Thoracic aorta (tissue), 2 donors: ENCODE measurements at places on chromosomes 13 and 19.

- H3K4me3 ChIP-seq = no peak overlapping the region
- peaks cover 5% of the 10 kb centered on the region for H3K27me3 ChIP-seq
- no peak for DNase-seq
- H3K27ac ChIP-seq = no peak overlapping the region
Observed at GRCh38 chr19:19615086-19615485, 3.4 kb downstream of the PBX4 start.

DNA sequence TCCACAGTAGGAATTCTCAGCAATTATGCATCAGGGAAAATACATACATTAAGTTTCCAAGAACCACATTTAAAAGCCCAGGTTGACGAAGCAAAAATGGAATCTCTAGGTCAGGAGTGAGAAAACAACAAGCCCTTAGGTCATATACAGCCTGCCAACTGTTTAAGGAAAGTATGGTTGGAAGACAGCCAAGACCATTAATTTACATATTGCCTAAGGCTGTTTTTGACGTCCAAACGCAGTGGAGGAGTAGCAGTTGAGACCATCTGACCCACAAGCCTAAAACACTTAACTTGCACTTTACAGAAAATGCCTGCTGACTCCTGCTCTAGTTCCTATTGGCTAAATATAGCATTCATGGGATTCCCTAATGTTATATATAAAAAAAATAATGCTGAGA is 299.0 kb downstream of the ITGBL1 start:
- H3K36me3 ChIP-seq = no peaks in the 10 kb centered on the region
- no peaks in the 10 kb centered on the region for H3K27me3 ChIP-seq
- H3K4me1 ChIP-seq = no peaks in the 10 kb centered on the region
- no peak for DNase-seq
- H3K4me3 ChIP-seq = no peak overlapping the region
- no peak overlapping the region for H3K27ac ChIP-seq

DNA sequence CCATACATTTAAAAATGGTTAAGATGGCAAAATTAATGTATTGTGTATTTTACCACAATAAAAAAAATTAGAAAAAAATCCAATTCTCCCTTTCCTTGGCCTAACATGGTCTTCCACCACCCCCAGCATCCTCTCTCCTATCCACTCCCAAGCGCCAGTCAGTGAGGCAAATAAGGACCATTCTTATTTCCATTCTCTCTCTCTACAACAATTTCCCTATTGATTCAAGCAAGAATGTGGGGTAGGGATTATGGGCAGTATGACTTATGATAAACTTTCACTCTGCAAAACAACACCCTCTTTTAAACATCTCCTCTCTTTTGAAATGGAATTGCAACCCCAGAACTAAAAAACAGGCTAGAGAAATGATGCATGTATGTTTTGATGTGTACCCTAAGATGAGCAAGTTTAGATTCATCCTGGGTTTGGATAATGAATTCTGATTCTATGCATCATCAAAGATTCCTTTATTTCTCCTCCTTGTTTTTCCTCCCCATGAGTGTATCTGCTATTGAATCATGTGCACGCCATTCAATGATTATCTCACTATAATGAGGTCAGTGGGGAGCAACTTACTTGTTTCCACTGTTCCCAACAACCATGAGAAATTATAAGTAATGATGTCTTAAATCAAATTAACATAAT is 3.5 kb downstream of the STARD13 start:
- peaks cover 80% of the 10 kb centered on the region for H3K4me1 ChIP-seq
- H3K36me3 ChIP-seq = no peaks in the 10 kb centered on the region
- H3K4me3 ChIP-seq = no peak overlapping the region
- DNase-seq = no peak

- H3K4me3 ChIP-seq = no peak overlapping the region
- no peak for DNase-seq
Observed at GRCh38 chr13:94109715-94110374, 369.6 kb downstream of the DCT start.

GRCh38 chr13:60654415-60654814 is 257.4 kb downstream of the TDRD3 start:
- no peaks in the 10 kb centered on the region for H3K4me1 ChIP-seq
- H3K4me3 ChIP-seq = no peak overlapping the region
- H3K27me3 ChIP-seq = no peaks in the 10 kb centered on the region
- no peaks in the 10 kb centered on the region for H3K36me3 ChIP-seq
- H3K27ac ChIP-seq = no peak overlapping the region

GRCh38 chr19:46404055-46404752 is 9.2 kb downstream of the CCDC8 start:
- no peaks in the 10 kb centered on the region for H3K36me3 ChIP-seq
- DNase-seq = no peak
- no peaks in the 10 kb centered on the region for H3K27me3 ChIP-seq

- no peaks in the 10 kb centered on the region for H3K36me3 ChIP-seq
- no peak overlapping the region for H3K4me3 ChIP-seq
- no peaks in the 10 kb centered on the region for H3K27me3 ChIP-seq
- H3K4me1 ChIP-seq = no peaks in the 10 kb centered on the region
- no peak overlapping the region for H3K27ac ChIP-seq
- DNase-seq = no peak
Observed at GRCh38 chr19:38801359-38802095, 11.2 kb downstream of the LGALS4 start.

DNA sequence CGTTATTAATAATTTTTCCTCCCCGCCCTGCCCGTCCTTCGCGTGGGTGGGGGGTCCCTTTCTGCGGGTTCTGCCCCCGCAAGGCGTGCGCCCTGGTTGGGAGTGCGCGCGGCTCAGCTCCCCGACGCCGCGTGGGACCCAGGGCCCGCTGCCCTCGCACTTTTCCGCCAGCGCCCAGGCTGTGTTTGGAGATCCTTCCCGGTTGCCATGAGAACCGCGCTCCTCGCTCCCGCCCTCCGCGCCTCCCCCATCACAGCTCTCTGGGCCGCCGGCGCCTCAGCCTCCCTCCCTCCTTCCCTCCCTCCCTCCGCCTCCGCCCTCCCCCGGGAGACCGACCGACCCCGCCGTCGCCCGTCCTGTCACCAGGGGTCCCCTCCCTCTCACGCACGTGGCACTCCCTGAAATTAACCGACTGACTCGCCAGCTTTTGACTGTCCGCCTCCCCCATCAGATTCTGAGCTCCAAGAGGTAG is 2.4 kb upstream of the SSBP4 start:
- peaks cover 26% of the 10 kb centered on the region for H3K4me1 ChIP-seq
- peak overlapping the region; percentile 94 for H3K27ac ChIP-seq
- no peaks in the 10 kb centered on the region for H3K36me3 ChIP-seq
- peak overlapping the region; percentile 79 for H3K4me3 ChIP-seq
- no peaks in the 10 kb centered on the region for H3K27me3 ChIP-seq

DNA sequence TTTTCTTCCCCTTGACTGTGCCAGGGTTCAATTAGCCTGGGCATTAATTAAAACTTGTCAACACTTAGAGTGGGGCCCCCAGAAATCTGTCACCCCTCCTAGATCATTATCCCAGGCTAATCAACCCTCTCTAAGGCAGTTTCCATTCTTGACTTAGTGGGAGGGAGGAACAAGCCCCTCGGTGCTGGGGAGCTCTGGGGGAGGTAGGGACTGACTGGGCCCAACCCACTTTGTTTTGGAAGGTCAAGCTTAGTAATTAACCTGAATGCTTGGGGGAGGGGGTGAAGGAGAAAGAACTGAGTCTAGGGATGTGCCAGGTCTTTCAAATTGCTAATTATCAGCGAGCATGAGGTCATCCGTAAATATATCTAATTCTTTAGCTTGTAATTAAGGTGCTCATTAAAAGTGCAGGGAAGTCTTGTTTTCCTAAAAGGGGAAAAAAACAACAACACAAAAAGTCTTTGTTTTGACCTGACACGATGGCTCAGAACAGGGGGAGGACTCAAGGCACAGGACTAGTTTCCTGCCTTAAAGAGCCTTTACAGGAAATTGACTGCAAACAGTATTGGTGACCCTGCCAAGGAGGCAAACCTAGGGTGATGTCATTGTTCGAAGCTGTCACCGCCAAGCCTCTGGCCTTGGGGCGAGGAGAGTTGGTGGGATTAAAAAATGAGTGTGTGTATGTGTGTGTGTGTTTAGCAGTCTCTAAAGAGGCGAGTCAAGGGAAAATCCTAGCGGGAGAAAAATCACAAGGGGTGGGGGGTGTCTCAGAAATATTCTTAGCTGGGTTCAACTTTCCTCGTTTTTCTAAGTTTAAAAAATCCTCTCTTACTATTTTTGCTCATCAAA is 19.4 kb downstream of the ACTN4 start:
- no peak for DNase-seq
- peak overlapping the region; percentile 99 for H3K27ac ChIP-seq
- H3K27me3 ChIP-seq = no peaks in the 10 kb centered on the region
- H3K4me3 ChIP-seq = peak overlapping the region; percentile 30
- no peaks in the 10 kb centered on the region for H3K36me3 ChIP-seq
- H3K4me1 ChIP-seq = peaks cover 90% of the 10 kb centered on the region

- no peaks in the 10 kb centered on the region for H3K4me1 ChIP-seq
- no peaks in the 10 kb centered on the region for H3K36me3 ChIP-seq
- no peak overlapping the region for H3K27ac ChIP-seq
- H3K4me3 ChIP-seq = no peak overlapping the region
- H3K27me3 ChIP-seq = no peaks in the 10 kb centered on the region
- no peak for DNase-seq
Observed at GRCh38 chr19:2444251-2445002, 12.3 kb downstream of the LMNB2 start.

DNA sequence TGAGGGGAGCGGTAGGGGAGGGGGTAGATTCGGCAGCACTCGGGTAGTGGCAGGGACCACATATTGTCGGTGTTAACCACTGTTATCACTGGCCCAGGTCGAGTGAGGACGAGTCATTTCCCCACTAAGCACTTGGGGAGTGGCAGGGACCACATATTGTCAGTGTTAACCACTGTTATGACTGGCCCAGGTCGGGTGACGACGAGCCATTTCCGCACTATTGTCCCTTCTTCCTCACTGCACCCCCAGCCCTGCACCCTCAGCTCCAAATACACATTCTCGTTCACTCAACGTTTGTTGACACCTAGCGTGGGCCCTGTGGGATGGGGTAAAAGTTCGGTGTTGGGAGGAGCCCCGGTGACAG is 467 bp upstream of the CLN5 start:
- DNase-seq = peak; percentile 15
- H3K36me3 ChIP-seq = no peaks in the 10 kb centered on the region
- peak overlapping the region; percentile 87 for H3K4me3 ChIP-seq
- peak overlapping the region; percentile 94 for H3K27ac ChIP-seq

GRCh38 chr13:46121597-46122163 is 16.8 kb upstream of the CPB2 start:
- no peak overlapping the region for H3K27ac ChIP-seq
- no peak overlapping the region for H3K4me3 ChIP-seq
- no peaks in the 10 kb centered on the region for H3K27me3 ChIP-seq
- no peak for DNase-seq
- H3K4me1 ChIP-seq = no peaks in the 10 kb centered on the region
- H3K36me3 ChIP-seq = no peaks in the 10 kb centered on the region

GRCh38 chr19:50046649-50047503 is 21.1 kb downstream of the ZNF473 start:
- no peaks in the 10 kb centered on the region for H3K27me3 ChIP-seq
- H3K4me1 ChIP-seq = no peaks in the 10 kb centered on the region
- H3K27ac ChIP-seq = no peak overlapping the region
- no peak overlapping the region for H3K4me3 ChIP-seq

- no peak overlapping the region for H3K27ac ChIP-seq
- H3K4me1 ChIP-seq = no peaks in the 10 kb centered on the region
- DNase-seq = no peak
- no peak overlapping the region for H3K4me3 ChIP-seq
- H3K27me3 ChIP-seq = no peaks in the 10 kb centered on the region
- no peaks in the 10 kb centered on the region for H3K36me3 ChIP-seq
Observed at GRCh38 chr13:72062566-72062965, 195.6 kb upstream of the DACH1 start.

DNA sequence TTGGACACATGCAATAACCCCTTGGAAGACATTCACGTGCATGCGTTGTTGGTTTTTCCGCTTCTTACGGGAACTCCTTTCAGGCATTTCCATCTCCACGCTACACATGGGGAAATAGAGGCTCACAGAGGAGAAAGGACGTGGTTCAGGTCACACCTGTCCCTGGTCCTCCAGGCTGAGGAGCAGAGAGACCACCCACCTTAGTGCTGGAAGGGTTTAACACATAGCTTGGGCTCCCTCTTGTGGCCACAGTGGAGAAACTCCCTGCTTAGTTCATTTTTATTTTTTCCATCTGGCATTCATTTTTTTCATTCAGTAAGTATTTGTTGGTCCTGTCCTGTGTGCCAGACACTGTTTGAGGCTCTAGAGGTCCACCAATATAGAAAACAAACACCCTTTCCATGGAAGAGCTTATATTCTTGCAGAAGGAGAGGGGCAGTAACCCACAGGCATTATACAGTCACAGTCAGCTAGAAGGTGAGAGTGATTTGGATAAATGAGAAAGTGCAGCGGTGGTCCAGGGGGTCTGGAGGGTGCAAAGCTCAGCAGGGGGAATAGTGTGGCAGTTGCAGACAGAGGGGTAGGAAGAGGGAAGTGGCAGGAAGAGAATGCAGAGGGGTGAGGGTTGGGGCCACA is 24.2 kb upstream of the TTYH1 start:
- DNase-seq = no peak
- H3K4me1 ChIP-seq = no peaks in the 10 kb centered on the region
- H3K27me3 ChIP-seq = no peaks in the 10 kb centered on the region
- no peaks in the 10 kb centered on the region for H3K36me3 ChIP-seq
- no peak overlapping the region for H3K4me3 ChIP-seq
- H3K27ac ChIP-seq = no peak overlapping the region

GRCh38 chr13:38381890-38382289 is 32.2 kb downstream of the UFM1 start:
- no peaks in the 10 kb centered on the region for H3K27me3 ChIP-seq
- H3K36me3 ChIP-seq = no peaks in the 10 kb centered on the region
- DNase-seq = no peak
- no peak overlapping the region for H3K4me3 ChIP-seq
- no peaks in the 10 kb centered on the region for H3K4me1 ChIP-seq

DNA sequence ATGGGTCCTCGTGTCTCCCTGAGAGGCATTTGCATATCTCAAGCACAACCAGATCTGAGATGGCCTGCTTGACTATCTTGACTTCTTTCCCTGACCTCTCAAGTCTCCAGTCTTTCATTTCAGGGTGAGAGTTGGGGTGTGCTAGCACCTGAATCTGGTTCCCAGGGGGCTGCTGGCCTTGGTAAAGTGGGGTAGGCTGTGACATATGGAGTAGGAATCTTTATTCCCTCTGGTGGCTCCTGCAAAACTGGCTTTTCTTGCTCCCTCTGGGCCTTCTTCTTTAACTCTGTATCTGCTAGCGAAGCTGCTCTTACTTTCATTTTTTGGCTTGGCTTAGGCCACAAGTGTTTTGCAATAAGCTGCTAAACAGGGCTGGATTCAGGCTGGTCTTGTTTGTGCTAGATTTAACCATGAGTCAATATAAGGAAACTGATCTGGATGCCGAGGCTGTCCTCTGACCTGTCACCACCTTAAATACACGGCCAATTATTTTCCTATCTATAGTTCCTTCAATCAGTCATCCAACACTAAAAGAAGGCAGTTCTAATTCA is 42.3 kb downstream of the ZNF493 start:
- no peaks in the 10 kb centered on the region for H3K36me3 ChIP-seq
- peak overlapping the region; percentile 55 for H3K27ac ChIP-seq
- H3K4me3 ChIP-seq = peak overlapping the region; percentile 53
- DNase-seq = no peak
- H3K27me3 ChIP-seq = no peaks in the 10 kb centered on the region
